ENCODE measurements at places on chromosomes 1 and 21.

- no peak for DNase-seq
Observed at GRCh38 chr1:202275061-202275770, 66.5 kb downstream of the UBE2T start.

DNA sequence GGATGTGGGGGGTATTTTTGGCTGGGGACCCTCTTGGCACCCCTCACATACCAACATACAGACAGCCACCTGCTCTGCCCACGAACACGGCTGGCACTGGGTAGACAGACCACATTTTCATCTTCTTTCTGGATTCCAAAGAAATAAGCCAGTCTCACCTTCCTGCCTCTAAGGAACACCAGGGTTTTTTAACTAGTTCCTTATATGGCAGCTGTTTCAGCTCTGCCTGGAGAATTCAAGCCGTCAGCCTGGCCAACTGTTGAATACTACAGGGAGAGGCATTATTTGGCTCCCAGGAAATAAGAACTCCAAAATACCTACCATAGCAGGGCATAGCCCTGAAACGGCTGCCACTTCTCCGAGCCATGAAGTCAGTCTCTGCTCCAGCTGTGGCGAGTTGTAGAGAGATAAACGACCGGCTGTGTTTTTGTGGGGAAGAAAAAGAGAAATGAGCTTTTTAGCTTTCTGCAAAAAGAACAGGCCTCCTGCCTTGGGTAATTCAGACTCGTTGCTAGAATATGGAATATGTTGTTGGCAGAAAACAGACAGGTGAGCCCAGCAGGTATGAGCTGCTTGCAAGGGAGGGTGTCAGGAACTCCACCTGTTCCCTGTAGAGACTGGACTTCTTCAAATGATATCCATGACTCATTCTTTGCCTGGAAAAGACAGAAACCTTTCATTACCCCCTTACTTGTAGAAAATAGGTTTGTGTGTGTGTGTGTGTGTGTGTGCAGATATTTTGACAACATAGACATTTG is 51.8 kb downstream of the MT1HL1 start:
- DNase-seq = no peak

DNA sequence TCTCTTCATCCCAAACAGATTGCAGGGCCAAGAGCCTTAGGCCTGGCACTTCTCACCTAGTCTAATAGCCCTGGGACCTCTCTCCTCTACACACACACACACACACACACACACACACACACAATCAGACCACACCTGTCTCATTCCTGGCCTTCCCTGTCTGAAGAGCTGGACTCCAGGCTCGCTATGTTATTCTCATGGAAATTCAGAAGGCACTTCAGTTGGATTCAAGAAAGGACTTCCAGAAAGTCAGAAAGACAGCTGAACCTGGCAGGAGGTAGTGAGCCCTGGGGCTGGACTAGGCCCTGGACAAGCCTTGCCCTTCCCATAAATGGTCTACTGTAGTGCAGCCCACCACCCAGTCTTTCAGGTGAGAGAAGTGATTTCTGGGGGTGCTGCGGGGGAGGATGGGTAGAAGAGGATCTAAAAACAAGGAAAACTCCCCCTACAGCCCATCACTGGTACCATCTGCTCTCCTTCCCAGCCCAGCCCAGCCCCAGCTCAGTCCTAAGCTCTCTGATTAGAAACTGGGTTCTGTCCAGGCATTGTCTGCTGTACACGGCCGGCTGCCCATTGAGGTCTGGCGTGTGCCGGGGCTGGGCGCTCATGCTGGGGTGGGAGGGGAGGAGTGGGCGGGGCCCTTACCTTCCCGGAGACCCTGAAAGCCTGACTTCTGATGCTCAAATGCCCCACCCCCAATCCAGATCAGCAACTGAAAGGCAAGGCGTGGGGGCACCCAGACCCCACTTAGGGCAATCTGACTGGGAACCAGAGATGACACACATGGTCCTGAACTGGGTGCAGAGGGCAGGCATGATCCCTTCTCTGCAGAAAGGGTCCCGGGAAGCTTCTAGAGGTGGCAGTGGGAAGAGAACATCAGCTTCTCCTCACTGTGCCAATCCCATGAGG is 2.5 kb downstream of the KIF21B start:
- no peak for DNase-seq

GRCh38 chr1:31572323-31573104 is 3.8 kb upstream of the TINAGL1 start:
- no peak for DNase-seq

- no peak for DNase-seq
Observed at GRCh38 chr1:64769482-64769881, 24.6 kb downstream of the RAVER2 start.

- DNase-seq = no peak
Observed at GRCh38 chr1:53590104-53590503, 130.9 kb downstream of the DMRTB1 start.

- no peak for DNase-seq
Observed at GRCh38 chr21:29154270-29154669, 23.8 kb downstream of the MAP3K7CL start.

DNA sequence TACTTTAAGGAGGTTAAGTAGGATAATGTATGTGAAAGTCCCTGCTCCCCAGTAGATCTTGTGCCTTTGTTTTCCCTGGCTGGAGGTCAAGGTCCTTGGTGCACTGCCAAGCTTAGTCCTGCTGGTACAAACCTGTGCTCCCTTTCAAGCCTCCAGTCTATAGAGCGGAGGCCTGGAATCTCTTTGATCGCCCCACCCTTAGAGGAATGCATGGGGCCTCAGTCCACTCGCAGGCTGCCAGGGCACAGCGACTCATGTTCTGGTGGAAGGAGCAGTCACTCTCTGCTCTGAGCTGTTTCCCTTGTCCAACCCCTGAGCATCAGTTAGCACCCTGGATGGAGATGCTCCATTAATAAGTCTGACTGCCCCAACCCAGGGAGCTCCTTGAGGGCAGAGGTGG is 121.8 kb downstream of the HMGB4 start:
- DNase-seq = no peak

DNA sequence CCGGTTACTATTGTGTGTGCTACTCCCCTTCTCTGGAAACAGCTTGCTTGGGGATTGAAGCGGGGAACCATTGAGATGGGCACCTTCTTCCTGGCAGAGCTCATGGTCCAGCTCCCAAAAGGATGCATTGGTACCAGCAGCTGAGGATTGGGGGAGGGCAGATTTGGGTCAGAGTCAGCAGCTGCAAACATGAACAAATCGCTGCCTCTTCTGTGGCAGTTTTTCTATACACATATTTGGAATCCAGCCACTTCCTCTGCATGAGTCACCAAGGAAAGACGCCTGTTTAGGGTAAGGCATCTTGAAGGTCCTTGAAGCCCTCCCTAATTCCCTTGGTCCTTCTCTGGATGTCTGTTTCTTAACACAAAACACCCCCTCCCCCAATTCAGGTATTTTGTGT is 104.7 kb downstream of the DAB1 start:
- DNase-seq = no peak

- DNase-seq = no peak
Observed at GRCh38 chr1:18569811-18570545, 60.7 kb upstream of the PAX7 start.

- DNase-seq = no peak
Observed at GRCh38 chr1:7585216-7585907, 185.7 kb upstream of the VAMP3 start.

- no peak for DNase-seq
Observed at GRCh38 chr1:234768171-234768568, 158.2 kb upstream of the IRF2BP2 start.

GRCh38 chr1:224523676-224524075 is 89.1 kb upstream of the WDR26 start:
- DNase-seq = no peak

- DNase-seq = no peak
Observed at GRCh38 chr1:232333419-232333767, 296.5 kb downstream of the SIPA1L2 start.

DNA sequence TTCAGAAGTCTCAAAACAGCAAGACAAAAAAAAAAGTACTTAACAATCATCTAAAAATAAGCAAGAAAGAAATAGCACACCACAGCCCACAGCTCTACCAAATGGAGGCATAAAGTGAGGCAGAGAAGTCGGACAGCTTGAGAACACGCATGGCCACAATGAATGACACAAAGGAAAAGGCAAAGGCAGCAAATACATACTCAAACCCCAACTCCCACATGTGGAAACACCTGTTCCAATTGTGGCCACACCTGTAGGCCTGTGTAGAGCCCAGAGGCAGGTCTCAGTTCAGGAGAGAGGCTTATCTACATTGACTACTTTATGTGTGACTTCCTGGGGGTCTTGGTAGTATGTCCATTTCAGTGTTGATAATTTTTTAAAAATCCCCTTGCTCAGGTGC is 543.5 kb downstream of the LMO4 start:
- no peak for DNase-seq

DNA sequence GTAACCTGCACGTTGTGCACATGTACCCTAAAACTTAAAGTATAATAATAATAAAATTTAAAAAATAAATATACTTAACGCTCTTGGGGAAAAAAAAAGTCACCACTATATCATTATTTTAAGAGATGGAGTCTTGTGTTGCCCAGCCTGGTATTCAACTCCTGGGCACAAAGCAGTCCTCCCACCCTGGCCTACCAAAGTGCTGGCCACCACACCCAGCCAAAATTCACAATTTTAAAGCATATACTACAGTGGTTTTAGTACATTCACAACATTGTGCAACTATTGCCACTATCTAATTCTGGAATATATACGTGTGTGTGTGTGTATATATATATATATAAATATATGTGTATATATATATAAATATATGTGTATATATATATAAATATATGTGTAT is 5.9 kb downstream of the HMGN2 start:
- no peak for DNase-seq

- no peak for DNase-seq
Observed at GRCh38 chr21:45455674-45456583, 51.0 kb downstream of the COL18A1 start.

DNA sequence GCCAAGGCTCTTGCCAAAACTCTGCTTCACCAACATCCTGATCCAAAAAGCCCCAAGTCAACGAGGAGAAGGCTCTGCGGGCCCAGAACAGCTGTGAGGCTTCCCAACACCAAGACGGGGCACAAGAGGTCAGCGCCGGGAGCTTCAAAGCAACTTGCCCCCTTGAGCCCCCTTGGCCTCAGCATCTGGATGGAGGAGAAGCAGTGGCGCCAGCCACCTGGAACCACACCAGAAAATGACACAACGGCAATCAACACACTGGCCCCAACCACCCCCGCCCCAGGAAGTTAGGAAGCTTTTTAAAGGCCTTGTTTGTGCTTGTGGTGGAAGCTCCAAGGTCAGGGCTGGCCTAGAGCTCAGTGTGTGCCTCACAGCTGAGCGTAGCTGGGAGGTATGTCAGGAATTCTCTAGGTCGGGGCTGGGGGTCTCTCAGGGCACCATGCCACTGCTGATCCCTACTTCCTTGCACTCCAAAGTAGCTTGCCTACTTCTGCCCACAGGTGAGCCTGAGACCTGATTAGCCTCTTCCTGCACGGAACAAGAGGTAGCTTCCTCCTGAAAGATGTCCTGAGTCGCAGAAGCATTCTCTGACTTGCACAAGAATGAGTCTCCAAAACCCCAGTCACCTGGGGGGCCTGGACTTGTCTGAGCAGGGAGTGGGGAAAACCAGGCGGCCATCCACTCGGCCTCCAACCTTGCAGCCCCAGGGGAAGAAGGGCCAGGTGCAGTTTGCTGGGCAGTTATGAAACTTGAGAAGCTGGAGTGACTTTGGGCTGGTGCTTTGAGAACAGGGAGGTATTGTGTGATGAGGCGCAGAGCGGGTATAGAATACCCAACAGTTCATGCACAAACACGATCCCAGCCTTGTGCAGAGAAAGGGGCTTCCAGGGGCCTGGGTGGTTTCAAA is 9.7 kb upstream of the SRP9 start:
- no peak for DNase-seq

DNA sequence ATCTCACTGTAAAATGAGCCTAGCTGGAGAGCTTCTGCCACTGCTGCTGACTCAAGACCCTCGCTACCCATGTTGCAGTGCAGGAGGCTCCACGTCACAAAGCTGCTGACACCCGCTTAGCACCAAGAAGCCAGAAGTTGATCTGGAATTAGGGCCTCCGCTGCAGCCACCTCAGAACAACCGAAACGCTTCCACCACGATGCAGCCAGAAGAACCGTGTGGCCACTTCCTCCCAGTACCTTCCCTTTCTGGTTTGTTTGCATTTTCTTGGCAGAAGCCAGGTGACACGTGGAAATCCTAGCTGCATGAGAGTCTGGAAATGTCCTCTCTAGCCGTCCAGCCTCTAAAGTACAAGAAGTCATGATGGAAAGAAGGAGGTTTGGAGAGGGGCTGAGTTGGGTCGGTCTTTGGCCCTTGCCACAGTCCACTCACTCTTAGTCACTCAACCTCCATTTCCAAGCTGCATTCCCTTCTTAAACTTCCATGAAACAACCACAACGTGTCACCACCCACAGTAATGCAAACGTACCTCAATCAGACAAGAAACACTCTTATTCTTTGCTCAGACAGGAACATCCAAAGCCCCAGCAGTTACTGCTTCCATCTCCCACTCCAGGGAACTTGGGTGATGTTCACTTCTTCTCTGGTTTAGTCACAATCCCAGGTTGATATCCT is 10.0 kb upstream of the CDA start:
- no peak for DNase-seq
